ENCODE measurements at places on chromosomes 5 and 9. TPM values are rescaled to one million over a fixed set of nuclear protein-coding genes. Genes with fewer than 3 reads are reported as not detected.

PDE6A gene
- under 0.01 TPM for total RNA-seq

LRRC19 gene
- not detected for total RNA-seq

MLLT3 gene
- 43.8 TPM for total RNA-seq

EMB gene
- total RNA-seq: 11.6 TPM

DPYSL3 gene
- 135 TPM for total RNA-seq

TAF11L5 gene
- not detected for total RNA-seq

F2RL1 gene
- 20.8 TPM for total RNA-seq

GLRA1 gene
- not detected for total RNA-seq

C8G gene
- 1.2 TPM for total RNA-seq

GCNT4 gene
- 1.8 TPM for total RNA-seq

DOK3 gene
- total RNA-seq: 0.99 TPM

RPS14 gene
- 4,466 TPM for total RNA-seq

NME5 gene
- total RNA-seq: 2.5 TPM

CAMK4 gene
- total RNA-seq: 0.77 TPM

SPATA31A7 gene
- not detected for total RNA-seq

TGFBI gene
- total RNA-seq: 270 TPM

RASEF gene
- total RNA-seq: 1.2 TPM

PTGS1 gene
- 13.4 TPM for total RNA-seq

NR6A1 gene
- 0.26 TPM for total RNA-seq

SPAAR gene
- 0.17 TPM for total RNA-seq

CSF1R gene
- total RNA-seq: not detected

NCBP1 gene
- total RNA-seq: 42.9 TPM

PCDHB9 gene
- 0.99 TPM for total RNA-seq

ITGA1 gene
- total RNA-seq: 12.6 TPM

ATP10B gene
- not detected for total RNA-seq

FOXE1 gene
- not detected for total RNA-seq

PPP2R2B gene
- total RNA-seq: 1.5 TPM

CATSPER3 gene
- total RNA-seq: under 0.01 TPM

PCDHGA10 gene
- 10.2 TPM for total RNA-seq

CXCL14 gene
- 0.26 TPM for total RNA-seq

DBH gene
- not detected for total RNA-seq

MTAP gene
- 28.8 TPM for total RNA-seq

ANKRD55 gene
- under 0.01 TPM for total RNA-seq

FREM1 gene
- total RNA-seq: under 0.01 TPM

NUTM2F gene
- not detected for total RNA-seq

BTNL8 gene
- total RNA-seq: not detected

LRRC14B gene
- not detected for total RNA-seq

CCL27 gene
- not detected for total RNA-seq

SELENOP gene
- total RNA-seq: 809 TPM

PCDHA13 gene
- under 0.01 TPM for total RNA-seq

ADAMTS19 gene
- 0.33 TPM for total RNA-seq

DNAI1 gene
- not detected for total RNA-seq

TMEM141 gene
- total RNA-seq: 56.5 TPM

MED22 gene
- total RNA-seq: 17.8 TPM

SV2C gene
- not detected for total RNA-seq

C9orf50 gene
- total RNA-seq: 0.17 TPM

CDH10 gene
- total RNA-seq: under 0.01 TPM

Measured in fibroblast of lung (primary cell).